GM06990 (cell line): ENCODE measurements at places on chromosomes 6 and 20.

- DNase-seq = no peak
Observed at GRCh38 chr6:3176562-3177355, 19.4 kb upstream of the TUBB2A start.

DNA sequence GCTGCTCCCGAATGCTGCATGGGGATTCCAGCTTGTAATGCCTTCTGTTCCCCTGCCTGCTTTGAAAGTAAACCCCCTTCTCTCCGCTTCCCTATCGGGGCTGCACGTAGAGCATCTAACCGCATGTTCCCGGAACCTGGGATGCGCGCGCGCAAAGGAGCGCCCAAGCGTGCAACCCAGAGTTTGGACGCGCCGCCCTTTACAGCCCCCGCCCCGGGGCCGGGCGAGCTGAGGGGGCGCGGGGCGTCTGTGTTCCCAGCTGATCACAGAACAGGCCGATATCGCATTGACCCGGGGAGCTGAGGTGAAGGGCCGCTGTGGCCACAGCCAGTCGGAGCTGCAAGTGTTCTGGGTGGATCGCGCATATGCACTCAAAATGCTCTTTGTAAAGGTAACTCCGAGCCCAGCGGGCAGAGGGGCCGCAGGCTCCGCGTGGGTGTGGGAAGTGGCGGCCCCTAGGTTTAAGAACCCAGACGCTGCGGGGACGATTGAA lies 1.4 kb downstream of the LAMP5 start:
- no peak for DNase-seq

DNA sequence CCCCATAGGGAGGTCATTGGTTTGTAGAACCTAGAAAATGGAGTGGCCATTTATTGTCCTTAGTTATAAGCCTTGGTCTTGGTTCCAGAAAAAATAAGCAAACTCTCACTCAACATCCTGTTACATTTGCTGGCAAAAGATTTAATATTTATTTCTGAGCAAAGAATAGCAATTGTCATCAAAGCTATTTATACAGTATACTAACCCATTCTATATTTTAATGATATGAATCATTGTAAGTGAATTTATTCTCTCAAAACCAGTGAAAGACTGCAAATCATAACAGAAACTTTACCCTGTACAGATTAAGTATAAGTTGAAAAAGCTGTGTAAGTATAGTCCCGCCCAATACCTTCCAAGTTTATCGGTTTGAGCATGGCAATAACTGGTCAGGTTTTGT lies 364.4 kb downstream of the CD109 start:
- DNase-seq = no peak

DNA sequence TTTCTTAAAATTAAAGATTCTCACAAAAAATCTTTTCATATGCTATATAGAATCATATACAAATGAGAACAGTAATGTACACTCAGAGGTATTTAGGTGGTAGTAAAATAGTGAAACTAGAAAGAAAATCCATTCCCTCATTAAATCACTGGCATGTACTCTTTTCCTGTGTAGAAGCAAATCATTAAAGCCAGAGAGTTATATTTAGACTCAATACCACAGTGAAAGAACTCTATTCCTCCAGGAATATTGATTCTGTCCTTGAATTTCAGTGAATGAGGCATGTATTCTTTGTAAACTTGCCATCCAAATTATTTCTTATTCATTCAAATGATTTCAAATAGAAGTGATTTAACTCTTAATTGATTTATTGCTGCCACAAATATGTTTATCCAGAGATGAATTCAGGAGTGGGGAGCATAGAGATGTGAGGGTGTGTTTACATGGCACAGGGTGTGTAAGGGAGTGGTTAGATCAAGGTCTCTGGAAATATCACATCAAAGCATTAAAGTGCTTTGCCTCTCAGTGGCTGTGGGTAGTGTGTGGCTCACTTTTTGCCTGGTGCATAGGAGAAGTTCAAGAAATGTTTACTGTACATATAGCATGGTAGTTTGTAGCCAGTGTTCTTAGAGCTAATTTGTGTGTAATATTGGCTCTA lies 141.2 kb downstream of the FAM83B start:
- DNase-seq = no peak

DNA sequence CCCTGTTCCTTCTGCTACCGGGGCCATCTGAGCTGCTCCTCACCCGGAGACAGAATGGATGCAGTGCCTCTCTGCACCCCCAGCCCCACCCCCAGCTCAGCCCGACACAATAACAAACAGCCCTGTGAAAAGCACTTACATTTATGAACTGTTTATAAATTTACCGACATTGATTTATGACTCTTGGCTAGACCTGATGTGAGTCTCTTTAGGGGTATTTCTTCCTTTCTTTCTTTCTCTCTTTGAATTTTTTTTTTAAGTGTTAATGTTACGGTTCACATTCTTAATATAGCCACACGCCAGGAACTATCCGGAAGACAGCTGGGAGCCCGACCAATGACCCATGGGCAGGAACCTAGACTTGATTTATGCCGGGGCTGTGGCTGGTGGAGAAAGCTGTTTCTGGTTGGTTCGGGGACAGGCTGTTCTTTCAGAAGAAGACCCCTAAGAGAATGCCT lies 266.3 kb downstream of the CDC5L start:
- DNase-seq = no peak

- DNase-seq = peak; percentile 71
Observed at GRCh38 chr6:89281779-89282246, 33.3 kb downstream of the GABRR2 start.

- DNase-seq = no peak
Observed at GRCh38 chr6:146364816-146365594, 178.6 kb upstream of the RAB32 start.

DNA sequence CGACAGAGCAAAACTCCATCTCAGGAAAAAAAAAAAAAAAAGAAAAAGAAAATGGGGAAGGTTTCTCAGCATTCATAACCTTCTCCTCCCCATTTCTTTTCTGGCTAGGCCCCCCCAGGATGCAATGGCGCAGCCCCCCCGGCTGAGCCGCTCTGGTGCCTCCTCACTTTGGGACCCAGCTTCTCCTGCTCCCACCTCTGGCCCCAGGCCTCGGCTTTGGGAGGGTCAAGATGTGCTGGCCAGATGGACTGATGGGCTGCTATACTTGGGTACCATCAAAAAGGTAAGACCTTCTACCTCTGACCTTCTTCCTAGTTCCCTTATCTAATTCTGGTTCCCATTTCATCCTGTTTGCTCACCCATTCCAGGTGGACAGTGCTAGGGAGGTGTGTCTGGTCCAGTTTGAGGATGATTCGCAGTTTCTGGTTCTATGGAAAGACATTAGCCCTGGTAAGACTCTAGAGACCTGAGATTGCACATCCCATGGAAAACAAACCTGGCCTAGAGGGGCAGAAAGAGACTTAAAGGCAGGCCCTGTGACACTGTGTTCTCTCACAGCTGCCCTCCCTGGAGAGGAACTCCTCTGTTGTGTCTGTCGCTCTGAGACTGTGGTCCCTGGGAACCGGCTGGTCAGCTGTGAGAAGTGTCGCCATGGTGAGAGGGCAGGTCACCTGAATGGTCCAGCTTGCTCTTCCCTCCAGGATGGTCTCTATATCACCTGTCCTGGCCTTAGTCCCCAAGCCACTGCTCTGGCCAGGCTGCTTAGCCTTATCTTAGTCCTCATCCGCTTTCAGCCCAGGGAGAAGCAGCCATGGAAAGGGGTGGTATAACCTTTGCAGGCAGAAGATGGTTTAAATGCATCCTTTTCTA lies 1.6 kb downstream of the PHF1 start:
- DNase-seq = no peak

GRCh38 chr6:147990159-147990558 lies 352.5 kb upstream of the SASH1 start:
- no peak for DNase-seq

GRCh38 chr6:106825156-106825555 lies 149.4 kb downstream of the CD24 start:
- DNase-seq = no peak

- no peak for DNase-seq
Observed at GRCh38 chr6:11650711-11651110, 113.2 kb downstream of the TMEM170B start.

- DNase-seq = no peak
Observed at GRCh38 chr6:104607501-104607900, 252.2 kb downstream of the HACE1 start.

- no peak for DNase-seq
Observed at GRCh38 chr20:51811514-51812128, 9.3 kb upstream of the SALL4 start.

GRCh38 chr20:38084425-38084951 lies 50.9 kb downstream of the RPRD1B start:
- no peak for DNase-seq

GRCh38 chr6:8013763-8014162 lies 50.4 kb downstream of the BLOC1S5 start:
- DNase-seq = no peak

DNA sequence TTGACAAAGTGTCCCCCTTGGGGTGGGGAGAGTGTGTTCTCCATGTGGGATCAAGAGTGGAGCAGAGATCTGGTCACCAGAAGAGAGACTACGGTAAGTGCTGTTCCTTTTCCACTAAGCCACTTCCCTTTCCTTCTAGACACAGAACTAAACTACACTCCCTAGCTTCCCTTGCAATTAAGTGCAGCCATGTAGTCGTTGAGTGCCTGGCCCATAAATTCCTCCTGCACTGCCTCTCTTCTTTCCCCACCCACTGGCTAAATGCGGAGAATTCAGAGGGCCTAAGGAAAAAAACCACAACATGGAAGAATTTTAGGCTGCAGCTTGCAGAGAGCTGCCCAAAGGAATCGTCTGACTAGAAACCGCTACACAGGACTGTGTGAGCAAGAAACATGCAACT lies 1.5 kb downstream of the WDR27 start:
- DNase-seq = no peak

GRCh38 chr20:60921022-60921622 lies 330.9 kb upstream of the CDH4 start:
- no peak for DNase-seq

DNA sequence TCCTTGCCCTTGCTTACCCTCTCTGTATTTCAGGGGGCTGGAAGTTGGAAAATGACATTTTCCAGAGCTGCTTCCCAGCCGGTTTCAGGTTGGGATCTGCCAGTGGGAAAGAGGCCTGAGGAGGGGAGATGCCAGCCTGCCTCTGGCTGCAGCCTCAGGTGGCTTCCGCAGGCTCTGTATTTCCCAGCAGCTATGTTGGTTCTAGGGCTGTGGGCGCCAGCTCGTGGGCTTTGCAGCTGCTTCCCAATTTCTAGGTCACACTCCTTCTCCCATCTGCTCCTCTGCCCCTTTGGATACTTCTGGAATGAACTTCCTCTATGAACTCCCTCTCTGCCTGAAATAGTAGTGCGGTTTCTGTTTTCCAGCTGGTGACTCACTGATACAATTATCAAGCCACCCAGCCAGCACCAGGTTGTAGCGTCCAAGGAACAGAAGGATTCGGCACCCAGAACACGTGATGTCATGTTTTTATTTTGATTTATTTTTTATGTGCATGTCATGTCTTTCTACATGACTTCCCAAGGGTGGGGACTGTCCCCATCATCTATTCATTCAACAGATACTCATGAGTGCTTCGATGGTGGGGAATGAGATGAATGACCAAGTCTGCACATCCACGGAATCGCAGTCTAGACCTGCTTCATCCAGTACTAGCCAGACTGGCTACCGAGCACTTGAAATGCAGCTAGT lies 38.0 kb downstream of the TGM2 start:
- DNase-seq = no peak
